ENCODE measurements at places on chromosomes 1 and 21. TPM values are rescaled to one million over a fixed set of nuclear protein-coding genes. Genes with fewer than 3 reads are reported as not detected.
A peak's percentile ranks its signal among the peaks of the same experiment; 100 is the strongest.

GRCh38 chr1:18868801-18869424 lies 9.5 kb upstream of the TAS1R2 start:
- no peak for DNase-seq

GRCh38 chr21:38765056-38765455 lies 40.7 kb upstream of the ETS2 start:
- DNase-seq: no peak

DNA sequence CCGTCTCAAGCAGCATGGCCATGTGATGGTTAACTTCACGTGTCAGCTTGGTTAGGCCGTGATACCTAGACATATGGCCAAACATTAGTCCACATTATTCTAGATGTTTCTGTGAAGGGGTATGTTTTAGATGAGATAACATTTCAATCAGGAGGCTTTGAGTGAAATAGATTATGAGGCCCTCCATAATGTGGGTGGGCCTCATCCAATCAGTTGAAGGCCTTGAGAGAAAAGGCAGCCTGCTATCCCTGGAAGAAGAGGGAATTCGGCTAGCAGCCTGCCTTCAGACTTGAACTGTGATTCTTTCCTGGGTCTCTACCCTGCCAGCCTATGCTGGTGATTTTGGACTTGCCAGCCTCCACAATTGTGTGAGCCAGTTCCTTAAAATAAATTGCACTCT lies 90.1 kb downstream of the ZSCAN20 start:
- DNase-seq: no peak

GRCh38 chr1:76336931-76337371 lies 262.4 kb downstream of the ST6GALNAC3 start:
- no peak for DNase-seq

- DNase-seq: no peak
Measured at GRCh38 chr1:207810606-207811295, 58.9 kb downstream of the CD46 start.

The RCSD1 gene
- total RNA-seq: 0.04 TPM

DNA sequence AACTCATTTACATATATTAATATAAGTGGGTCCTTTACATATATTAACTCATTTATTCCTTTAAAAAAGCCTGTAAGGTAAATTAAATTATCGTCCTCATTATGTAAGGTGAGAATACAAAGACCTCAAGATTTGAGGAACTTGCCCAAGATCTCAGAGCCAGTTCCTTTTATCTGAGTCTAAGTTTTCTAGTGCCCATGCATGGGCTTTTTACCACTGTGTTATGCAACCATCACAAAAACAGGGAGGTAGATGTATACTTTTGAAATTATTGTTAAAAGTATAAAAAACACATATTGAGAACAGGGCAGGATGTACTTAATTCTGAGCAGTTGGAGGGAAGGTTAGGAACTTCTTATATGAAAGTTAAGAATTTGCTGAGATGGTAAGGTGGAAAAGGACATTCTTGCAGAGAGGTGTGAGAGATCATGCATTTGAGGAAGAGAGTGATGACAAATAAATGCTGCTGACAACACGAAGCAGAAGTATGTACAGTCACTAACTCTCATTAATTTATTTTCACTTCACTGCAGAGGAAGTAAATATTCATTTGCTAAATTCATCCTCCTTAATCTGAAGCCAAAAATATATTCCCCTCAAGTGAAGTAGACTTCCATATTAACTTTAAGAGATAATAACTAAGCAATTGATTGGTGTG lies 28.9 kb upstream of the LYPLAL1 start:
- no peak for DNase-seq

DNA sequence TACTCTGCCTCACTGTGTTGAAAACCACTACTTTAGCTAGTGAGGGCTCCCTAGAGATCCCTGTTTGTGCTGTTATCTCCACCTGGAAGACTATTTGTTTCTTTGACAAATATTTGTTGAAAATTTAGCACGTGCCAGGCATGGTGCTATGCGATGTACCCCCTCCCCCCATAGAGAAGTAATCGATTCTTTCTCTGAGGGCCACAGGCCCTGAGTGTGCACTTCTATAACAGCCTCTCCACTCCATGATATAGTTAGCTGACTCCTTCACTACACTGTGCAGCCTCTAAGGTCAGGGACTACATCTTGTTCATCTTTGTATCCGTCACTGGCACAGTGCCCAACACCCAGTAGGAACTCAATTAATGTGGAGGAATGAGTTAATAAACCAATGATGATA lies 17.3 kb upstream of the RBM15 start:
- no peak for DNase-seq

The KRTAP21-2 gene
- total RNA-seq: not detected

DNA sequence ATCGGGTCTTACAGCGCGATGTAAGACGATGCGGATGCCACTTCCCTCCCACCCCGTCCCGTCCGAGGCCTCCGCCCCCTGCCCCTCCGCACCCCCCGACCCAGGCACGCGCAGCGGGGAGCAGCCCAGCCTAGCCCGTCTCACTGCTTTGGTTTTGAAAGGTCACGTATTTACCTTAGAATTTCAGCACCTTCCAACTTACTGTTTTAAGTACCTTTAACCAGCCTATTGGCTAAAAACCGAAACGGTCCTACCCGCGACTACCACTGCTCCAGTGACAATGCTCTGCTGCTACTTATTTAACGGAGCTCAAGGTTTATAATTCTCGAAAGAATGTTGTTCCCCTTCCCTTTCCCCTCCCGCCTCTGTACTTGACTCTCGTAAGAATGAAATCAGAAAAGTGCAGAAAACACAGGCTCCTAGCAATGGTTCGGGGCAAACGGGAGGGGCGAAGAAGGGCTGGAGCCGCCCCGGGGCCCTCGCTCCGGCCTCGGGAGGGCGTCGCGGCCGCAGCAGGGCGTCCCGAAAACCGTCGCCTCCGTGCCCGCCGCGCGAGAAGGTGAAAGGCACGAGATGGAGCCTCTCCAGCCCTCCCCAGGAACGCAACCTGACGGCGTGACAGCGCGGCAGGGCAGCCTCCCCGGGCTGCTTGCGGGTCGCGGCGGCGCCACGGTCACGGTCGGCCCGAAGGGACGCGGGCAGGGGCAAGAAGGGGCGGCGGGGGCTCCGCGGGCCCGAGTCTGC lies 667 bp downstream of the TMEM50B start:
- DNase-seq: peak; percentile 23

The BEND5 gene
- not detected for total RNA-seq

- no peak for DNase-seq
Measured at GRCh38 chr1:202216691-202217090, 23.1 kb downstream of the LGR6 start.

The CCDC30 gene
- 0.54 TPM for total RNA-seq

DNA sequence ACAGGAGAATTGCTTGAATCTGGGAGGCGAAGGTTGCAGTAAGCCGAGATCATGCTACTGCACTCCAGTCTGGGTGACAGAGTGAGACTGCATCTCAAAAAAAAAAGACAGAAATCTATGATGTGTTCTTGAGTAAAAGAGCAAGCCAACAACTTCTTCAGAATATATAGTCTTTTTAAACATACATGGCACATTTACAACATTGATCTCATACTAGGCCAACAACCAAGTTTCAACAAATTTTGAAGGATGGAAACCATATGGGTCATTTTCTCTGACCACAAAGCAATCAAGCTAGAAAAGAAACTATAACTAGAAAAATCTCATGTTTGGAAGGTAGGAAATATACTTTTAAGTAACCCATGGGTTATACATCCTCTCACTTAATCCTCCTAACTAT lies 38.3 kb downstream of the PAFAH2 start:
- DNase-seq: no peak

DNA sequence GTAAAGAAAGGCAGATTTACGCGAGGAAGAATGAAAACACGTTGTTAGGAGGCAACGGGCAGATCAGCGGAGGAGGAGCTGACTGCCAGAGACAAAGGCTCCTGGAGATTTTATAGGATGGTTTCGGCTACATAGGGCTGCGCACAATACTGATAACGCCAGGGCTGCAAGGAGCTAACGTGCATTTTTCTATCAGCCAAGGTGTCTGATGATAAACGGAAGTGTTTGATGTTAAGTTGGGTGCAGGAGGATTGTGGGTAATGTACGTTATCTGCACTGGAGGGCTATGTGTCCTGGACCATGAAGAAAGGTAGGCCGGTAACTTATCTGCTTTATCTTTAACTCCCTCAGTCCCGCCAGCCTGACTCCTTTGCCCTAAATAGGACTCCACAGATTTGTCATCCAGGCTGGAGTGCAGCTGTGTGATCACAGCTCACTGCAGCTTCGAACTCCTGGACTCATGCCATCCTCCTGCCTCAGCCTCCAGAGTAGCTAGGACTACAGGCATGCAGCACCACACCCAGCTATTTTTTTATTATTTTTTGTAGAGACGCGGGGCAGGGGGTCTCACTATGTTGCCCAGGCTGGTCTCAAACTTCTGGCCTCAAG lies 29.6 kb downstream of the SETD4 start:
- no peak for DNase-seq

DNA sequence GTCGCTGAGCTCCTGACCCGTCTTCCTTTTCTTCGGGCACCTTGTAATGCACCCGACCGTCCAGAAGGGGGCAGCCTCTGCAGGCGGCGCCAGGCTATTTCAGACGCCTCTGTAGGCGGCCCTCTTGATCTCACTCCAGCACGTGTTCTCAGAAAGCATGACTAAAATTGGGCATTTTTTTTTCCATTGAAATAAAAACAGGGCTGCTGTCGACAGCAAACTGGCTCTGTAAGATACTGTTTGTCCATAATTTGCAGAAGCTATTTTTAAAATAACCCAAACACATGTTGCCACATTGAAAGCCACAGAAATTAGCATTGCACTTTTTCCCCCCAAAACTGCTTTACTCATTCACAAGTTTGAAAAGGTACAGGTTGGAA lies 78.0 kb downstream of the STUM start:
- DNase-seq: peak; percentile 57

DNA sequence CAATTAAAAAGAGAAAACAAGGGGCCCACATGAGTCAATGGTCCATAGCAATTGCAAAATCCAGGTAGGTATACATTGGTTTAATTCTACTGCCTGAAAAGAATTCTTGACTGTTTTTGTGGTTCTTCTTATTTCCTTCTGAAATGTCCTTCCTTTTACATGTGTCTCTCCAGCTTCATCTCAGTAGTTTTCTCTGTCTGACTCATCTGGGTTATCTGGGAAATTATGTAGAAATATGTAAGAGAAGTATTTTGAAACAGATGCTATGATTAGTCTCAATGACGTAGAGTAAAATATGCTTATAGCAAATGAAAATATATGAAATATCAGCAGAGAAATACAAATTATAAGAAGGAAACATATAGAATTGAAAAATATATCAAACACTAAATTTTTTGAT lies 953.2 kb downstream of the BRINP3 start:
- DNase-seq: no peak

GRCh38 chr1:178724728-178725465 lies at the start of gene RALGPS2:
Gene RALGPS2, plus strand, starts transcription at chr1:178725244. Its CDS starts 51,521 bp downstream, at chr1:178776765.
- DNase-seq: peak; percentile 52

DNA sequence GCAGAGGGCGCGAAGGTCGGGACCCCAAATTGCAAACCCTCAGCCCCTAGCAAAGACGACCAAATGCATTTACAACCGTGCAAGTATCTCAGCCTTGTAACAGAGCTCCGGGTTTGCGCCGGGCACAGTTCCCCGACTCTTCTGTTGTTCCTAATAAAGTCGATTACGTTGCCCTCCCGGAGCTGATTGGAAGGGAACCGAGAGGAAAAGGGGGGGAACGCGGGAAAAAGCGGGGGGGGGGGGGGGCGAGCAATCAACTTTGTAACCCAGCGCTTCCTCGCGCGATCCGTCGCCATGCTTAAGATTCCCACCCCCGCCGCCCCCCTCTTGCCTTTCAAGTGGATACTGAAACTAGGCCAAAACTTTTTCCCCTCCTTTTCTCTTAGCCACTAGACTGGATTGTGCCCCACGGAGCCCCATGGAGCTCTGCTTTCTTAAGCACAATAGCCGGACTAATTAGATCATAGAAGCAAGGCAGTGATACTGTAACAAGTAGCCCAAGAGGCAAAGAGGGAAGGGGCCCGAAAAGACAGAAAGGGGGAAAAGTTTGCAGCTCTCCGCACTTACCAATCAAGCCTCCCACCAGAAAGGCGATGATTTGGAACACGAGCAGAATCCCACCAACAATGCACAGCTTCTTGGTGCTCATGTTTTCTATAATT lies 565 bp downstream of the WLS start:
- no peak for DNase-seq
